Stimulated activated naive CD4-positive, alpha-beta T cell (primary cell): ENCODE measurements at places on chromosomes 5 and 9.

DNA sequence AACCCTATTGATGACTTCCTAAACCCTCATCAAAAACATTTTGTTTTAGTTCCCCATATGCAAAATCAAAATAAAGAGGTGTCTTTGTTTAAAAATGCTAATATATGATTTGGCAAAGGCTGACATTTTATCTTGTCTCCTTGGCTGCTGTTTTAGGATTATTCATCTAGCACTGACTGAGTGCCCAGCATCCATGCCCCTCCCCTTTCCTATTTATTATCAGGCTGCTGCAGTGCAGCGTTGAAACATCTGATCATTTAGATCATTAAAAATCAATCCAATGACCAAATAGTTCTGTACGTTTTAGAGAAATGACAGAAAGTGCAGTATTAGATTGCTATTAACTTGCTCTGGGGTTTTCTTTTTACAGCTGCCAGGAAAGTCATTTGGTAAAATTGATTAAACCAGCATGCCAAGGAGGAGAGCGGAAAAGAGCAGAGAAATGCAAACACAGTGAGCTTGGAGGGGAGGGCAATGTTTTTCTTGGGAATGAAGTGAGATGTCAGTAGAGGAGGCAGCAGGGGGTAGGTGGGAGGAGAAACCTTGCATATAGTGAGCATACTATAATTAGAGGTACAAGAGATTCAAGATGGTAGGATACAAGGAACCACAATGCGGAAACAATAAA lies 286.3 kb downstream of the PDE4D start:
- no peak for DNase-seq

DNA sequence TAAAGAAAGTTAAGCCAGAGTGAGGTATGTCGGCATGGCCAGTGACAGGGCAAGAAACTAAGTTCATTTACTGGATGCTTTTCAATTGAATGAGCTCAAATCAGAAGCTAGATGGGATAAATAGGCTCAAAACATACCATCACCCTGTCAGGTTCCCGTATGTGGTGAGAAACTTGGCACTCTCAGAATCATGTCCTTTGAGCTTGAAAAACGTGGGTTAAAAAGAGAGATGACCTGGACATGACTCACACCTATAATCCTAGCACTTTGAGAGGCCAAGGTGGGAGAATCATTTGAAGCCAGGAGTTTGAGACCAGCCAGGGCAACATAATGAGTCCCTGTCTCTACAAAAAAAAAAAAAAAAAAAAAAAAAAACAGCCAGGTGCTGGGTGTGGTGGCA lies 121.7 kb upstream of the RGMB start:
- DNase-seq = no peak

- no peak for DNase-seq
Observed at GRCh38 chr5:59317023-59317773, 576.3 kb downstream of the PDE4D start.

DNA sequence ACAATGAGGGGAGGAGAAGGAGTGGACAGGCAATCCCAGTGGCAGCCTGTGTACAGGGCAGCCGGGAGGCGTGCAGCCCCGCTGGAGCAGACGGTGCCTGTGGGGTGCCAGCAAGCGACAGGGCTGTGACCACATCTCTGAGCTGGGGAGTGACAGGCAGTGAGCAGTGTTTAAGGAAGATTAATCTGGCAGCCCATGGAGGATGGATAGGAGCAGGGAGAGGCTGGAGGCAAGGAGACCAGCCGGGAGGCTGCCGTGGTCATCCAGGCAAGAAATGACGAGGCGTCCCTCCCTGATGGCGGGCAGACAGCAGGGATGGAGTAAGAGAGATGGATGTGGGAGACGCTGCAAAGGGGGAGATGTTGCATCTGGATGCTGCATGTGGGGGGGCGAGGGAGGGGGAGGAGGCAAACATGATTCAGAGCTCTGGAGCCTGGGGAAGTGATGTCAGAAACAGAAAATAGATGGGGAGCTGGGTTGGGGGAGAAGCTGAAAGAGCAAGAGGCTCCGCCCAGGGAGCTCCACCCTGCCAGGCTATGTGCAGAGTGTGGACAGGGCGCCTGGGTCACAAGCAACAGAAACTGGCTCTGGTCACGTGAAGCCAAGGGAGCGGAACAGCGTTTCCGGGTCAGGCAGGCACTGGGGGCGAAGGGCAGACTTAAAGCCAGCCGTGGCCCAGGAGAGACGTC lies 12.6 kb downstream of the UNC5A start:
- DNase-seq = no peak

DNA sequence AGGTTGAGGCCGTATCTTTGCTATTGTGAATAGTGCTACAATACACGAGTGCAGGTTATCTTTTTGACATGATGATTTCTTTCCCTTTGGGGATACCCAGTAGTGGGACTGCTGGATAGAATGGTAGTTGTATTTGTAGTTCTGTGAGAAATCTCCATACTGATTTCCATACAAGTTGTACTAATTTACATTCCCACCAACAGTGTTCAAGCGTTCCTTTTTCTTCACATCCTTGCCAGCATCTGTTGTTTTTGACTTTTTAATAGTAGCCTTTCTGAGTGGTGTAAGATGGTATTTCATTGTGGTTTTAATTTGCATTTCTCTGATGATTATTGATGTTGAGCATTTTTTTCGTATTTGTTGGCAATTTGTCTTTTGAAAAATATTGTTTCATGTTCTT lies 41.4 kb downstream of the CNOT6 start:
- no peak for DNase-seq

DNA sequence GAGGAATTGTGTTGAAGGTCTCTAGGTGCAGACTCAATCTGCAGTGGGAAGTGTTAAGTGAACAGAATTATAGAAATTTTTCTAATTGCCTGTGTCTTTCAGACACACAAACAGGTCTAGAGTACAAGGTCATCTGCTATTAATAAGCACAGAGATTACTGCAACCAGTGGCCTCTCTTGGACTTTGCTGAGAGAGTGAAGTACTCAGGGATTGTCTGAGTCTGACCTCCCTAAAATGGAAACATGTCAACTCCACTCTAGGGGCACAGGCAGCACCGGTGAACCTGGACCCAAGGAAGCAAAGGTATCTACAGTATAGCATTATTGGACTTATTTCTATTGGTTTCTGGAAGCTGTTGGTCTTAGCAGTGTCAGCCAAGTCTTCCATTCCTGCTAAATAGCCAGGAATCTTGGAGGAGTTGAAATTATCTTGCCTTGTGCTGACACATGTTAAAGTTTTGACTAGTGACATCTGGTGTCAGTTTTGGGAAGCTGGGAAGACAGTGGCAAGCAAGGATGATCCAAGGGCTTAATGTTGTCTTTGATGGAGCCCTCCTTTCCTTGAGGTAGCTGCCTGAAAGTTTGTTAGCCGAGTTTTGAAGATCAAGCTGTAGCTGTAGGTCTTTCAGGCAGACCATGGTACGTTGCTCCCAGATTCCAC lies 61.1 kb upstream of the NMUR2 start:
- no peak for DNase-seq
